ENCODE measurements at places on chromosomes 1 and 21. TPM values are rescaled to one million over a fixed set of nuclear protein-coding genes. Genes with fewer than 3 reads are reported as not detected.

The CD34 gene
- 5.8 TPM for total RNA-seq

The TCHH gene
- not detected for total RNA-seq

The PARK7 gene
- 381 TPM for total RNA-seq

The OR2M5 gene
- total RNA-seq: not detected

The LDLRAP1 gene
- 10.4 TPM for total RNA-seq

The GABRD gene
- total RNA-seq: not detected

The KPRP gene
- total RNA-seq: not detected

The SCMH1 gene
- 11.9 TPM for total RNA-seq

The F3 gene
- total RNA-seq: 2.3 TPM

The CCDC185 gene
- total RNA-seq: not detected

The ATP8B2 gene
- total RNA-seq: 95.4 TPM

The CHRM3 gene
- total RNA-seq: not detected

The EDARADD gene
- total RNA-seq: not detected

The LCE1C gene
- not detected for total RNA-seq

The DMBX1 gene
- not detected for total RNA-seq

The FCRLA gene
- not detected for total RNA-seq

The LDLRAD1 gene
- not detected for total RNA-seq

The LRRC7 gene
- not detected for total RNA-seq

The FAM177B gene
- not detected for total RNA-seq

The SLC25A34 gene
- 0.61 TPM for total RNA-seq

The AVPR1B gene
- not detected for total RNA-seq

The TAS1R3 gene
- total RNA-seq: under 0.01 TPM

The FLG2 gene
- total RNA-seq: under 0.01 TPM

The ELAVL4 gene
- total RNA-seq: not detected

The OR2T29 gene
- not detected for total RNA-seq

Measured in epithelial cell of umbilical artery (primary cell).